Spinal cord (tissue), 10 donors: ENCODE measurements at places on chromosomes 4 and X.
A peak's percentile ranks its signal among the peaks of the same experiment; 100 is the strongest.

GRCh38 chr4:99300934-99301333, 10.1 kb upstream of the ADH1A start:
- peak; percentile 19 for DNase-seq

GRCh38 chr4:182255441-182256190, 12.4 kb downstream of the TENM3 start:
- DNase-seq, result peak; percentile 16

- no peak for DNase-seq
Observed at GRCh38 chr4:8035371-8035780, 95.7 kb upstream of the AFAP1 start.

DNA sequence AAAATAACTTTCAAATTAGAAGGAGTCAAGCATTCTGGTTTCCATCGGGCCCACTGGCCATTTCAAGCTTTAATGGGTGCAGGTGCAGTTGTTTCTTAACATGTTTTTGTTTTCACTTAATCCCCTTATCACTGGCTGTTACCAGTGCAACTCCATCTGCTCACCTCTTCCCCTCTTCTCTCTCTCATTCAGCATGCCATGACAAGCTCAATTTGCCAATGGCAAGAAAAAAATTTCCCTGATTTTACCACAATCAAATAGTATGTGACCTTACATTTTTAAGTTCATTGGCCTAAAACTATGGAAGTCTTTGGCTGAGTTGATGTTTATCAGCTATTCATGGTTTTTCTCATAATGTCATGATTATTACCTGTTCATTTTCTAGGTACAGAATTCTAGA, 299.1 kb upstream of the BMP3 start:
- no peak for DNase-seq

- DNase-seq, result no peak
Observed at GRCh38 chrX:19019996-19020395, 36.1 kb upstream of the PHKA2 start.

- no peak for DNase-seq
Observed at GRCh38 chr4:119284876-119285780, 36.8 kb downstream of the FABP2 start.

DNA sequence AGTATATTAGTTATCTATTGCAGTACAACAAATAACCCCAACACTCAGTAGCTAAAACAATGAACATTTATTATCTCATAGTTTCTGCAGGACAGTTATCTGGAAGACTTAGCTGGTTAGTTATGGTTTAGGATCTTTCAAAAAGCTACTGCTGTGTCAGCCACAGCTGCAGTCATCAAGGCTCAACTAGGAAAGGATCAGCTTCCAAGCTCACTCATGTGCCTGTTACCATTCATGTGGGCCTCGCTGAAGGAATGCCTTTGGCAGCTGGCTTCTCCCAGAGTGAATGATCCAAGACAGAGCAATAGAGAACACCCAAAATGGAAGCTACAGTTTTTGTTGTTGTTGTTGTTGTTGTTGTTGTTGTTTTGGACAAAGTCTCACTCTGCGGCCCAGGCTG, 13.5 kb upstream of the PRSS48 start:
- DNase-seq, result no peak

GRCh38 chr4:5010984-5011383, 8.3 kb downstream of the CYTL1 start:
- DNase-seq, result no peak

- no peak for DNase-seq
Observed at GRCh38 chr4:2574863-2575262, 38.4 kb downstream of the FAM193A start.

DNA sequence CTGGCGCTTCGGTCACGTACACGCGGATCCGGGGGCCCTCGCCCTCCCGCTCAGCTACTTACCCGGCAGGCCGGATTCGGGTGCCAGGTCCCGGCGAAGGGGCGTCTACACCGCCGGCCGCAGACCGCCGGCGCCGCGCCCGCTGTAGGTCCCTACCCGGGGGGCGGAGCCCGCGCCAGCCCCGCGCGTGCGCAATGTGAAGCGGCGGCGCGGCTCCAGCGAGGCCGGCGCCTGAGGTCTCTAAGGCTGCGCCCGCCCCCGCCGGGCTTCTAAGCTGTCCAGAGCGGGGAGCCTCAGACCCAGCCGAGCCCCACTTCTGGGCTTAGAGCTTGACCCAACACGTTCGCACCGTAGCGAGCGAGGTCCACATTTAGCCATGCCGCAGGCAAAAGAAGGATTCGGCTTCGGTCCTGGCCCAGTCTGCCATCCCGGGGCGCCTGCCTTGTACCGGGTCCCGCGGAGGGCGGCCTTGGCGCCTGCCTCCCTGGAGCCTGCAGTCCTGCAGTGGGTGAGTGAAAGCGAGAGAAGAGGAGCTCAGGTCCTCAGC, at the start of gene ZNF518B:
TSS of gene ZNF518B (minus strand) at position 172 of the 547 bp plus-strand sequence. CDS start 11,098 bp downstream, outside the sequence.
- DNase-seq, result no peak
